ENCODE measurements at places on chromosomes 5 and 9. TPM values are rescaled to one million over a fixed set of nuclear protein-coding genes. Genes with fewer than 3 reads are reported as not detected.

The SLC46A2 gene
- not detected for total RNA-seq

The CDH6 gene
- total RNA-seq, result 0.05 TPM

The PAEP gene
- not detected for total RNA-seq

The PNPLA7 gene
- total RNA-seq, result 0.34 TPM

The MEGF10 gene
- 0.15 TPM for total RNA-seq

The CNTNAP3B gene
- total RNA-seq, result 22.2 TPM

The CATSPER3 gene
- not detected for total RNA-seq

The CD274 gene
- total RNA-seq, result 20.8 TPM

The TRIM14 gene
- 21.5 TPM for total RNA-seq

The HINT2 gene
- 20.4 TPM for total RNA-seq

The OLFM1 gene
- total RNA-seq, result 4.7 TPM

The APBA1 gene
- 12.9 TPM for total RNA-seq

The CDC26 gene
- total RNA-seq, result 40.4 TPM

The BHMT2 gene
- total RNA-seq, result 1.6 TPM

The SAP30L gene
- total RNA-seq, result 27.4 TPM

The FOXD4L3 gene
- not detected for total RNA-seq

The GABRG2 gene
- not detected for total RNA-seq

The FGF18 gene
- total RNA-seq, result not detected

The SNCB gene
- total RNA-seq, result 0.44 TPM

The MEGF9 gene
- total RNA-seq, result 5.8 TPM

The IRGM gene
- not detected for total RNA-seq

The TMEM267 gene
- 10.6 TPM for total RNA-seq

The PCDH1 gene
- 155 TPM for total RNA-seq

The C5orf24 gene
- total RNA-seq, result 33.4 TPM

The RALGPS1 gene
- 1.6 TPM for total RNA-seq

The SLIT3 gene
- total RNA-seq, result under 0.01 TPM

The GRM6 gene
- not detected for total RNA-seq

The SPINK5 gene
- 0.25 TPM for total RNA-seq

The PCDHGA12 gene
- 4.7 TPM for total RNA-seq

The TXNDC15 gene
- 70.9 TPM for total RNA-seq

The ZNF782 gene
- total RNA-seq, result 1.4 TPM

The SLC36A3 gene
- total RNA-seq, result not detected

The OCLN gene
- total RNA-seq, result 0.53 TPM

The MRPS30 gene
- total RNA-seq, result 63.0 TPM

The SCGB3A2 gene
- total RNA-seq, result not detected

The MTAP gene
- total RNA-seq, result 42.4 TPM

The EDIL3 gene
- total RNA-seq, result 0.44 TPM

The BTNL3 gene
- not detected for total RNA-seq

The ANKRD31 gene
- total RNA-seq, result not detected

The ADCY2 gene
- total RNA-seq, result not detected

The MGAT1 gene
- 158 TPM for total RNA-seq

The GLRA1 gene
- total RNA-seq, result not detected
